ENCODE measurements at places on chromosomes 2 and 18.

DNA sequence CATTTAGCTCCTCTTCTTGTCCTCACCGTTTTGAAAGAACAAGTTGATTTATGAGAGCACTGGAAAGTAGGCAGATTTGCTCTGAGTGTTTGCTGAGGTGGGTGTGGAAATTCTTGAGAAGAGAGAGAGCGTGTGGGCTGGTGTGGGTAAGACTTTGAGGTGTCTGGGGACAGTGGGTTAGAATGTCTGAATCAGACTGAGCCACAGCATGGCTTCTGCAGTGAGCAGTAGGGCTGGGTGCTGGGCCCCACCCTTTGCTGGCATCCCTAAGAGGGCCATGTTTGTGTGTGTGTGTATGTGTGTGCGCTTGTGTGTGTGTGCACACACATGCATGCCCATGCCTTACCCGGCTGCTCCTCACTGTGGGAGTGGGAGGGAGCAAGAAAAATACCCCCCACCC, 63.7 kb downstream of the COPS8 start:
- DNase-seq: no peak

DNA sequence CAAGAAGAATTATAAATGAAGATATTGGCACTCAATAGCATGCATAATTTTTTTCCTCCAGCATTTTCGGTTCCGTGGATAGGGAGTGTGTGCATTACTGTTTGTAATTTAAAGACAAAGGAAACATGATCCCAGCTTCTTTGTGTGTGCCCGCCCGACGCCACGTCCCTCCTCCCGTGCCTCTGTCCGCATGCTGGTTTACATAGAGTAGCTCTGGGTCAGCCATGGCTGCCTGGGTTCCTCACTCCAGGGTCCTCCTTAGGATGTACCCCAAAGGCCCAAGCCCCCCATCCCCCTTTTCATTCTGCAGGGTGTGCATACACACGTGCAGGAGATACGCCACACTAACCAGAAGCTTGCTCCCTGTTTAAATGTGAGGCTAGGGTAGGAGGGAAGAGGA, 214.7 kb downstream of the KLHL29 start:
- no peak for DNase-seq

GRCh38 chr18:48949050-48949605, 1.6 kb downstream of the SMAD7 start:
- no peak for DNase-seq

DNA sequence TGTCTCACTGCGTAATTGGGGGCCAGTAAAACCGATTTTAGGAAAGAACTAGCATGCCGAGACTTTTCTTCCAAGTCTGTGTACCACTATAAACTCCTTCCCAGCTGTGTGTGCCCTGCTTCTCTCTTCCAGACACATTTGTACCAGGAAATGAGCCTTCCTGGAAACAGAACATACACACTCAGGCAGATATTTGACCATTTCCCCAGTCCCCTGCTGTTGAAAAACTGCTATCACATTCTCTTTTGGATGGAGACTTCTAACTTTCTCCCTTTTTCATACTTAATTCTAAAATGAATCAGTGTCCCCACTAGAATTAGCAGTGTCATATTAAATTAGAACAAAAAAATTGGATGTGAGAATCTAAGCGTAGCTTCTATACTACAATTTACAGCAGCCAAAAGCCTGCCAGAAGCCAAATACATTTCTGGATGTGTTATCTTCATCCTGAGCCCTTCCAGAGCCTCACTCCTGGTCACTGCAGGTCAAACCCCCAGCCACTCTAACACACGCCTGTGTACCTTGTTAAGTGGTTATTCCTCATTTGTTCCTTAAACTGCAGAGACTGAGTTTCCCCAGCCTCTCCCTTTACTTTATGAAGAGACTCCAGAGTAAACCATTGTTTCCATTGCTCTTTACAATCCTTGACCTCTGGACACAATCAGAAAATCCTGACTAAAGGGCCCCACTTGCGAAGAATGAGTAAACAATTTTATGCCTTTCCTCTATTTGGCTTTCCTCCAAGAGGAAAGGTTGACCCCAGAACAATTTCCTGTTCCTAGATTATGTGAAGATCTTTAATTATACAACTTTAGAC, 20.4 kb downstream of the DSG4 start:
- DNase-seq: no peak

DNA sequence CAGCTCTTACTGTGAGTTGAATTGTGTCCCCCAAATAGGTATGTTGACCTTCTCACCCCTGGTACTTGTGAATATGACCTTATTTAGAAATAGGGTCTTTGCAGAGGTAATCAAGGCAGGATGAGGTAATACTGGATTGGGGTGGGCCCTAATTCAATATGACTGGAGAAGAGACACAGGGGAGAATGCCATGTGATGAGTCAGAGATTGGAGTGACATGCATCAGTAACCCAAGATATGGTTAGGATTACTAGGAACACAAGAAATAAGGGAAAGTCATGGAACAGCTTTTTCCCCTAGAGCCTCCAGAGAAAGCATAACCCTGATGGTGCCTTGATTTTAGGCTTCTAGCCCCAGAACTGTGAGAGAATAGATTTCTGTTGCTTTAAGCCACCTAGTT, 37.0 kb upstream of the ATP5MC3 start:
- DNase-seq: no peak

GRCh38 chr2:8502316-8502715, 179.5 kb upstream of the ID2 start:
- DNase-seq: no peak

DNA sequence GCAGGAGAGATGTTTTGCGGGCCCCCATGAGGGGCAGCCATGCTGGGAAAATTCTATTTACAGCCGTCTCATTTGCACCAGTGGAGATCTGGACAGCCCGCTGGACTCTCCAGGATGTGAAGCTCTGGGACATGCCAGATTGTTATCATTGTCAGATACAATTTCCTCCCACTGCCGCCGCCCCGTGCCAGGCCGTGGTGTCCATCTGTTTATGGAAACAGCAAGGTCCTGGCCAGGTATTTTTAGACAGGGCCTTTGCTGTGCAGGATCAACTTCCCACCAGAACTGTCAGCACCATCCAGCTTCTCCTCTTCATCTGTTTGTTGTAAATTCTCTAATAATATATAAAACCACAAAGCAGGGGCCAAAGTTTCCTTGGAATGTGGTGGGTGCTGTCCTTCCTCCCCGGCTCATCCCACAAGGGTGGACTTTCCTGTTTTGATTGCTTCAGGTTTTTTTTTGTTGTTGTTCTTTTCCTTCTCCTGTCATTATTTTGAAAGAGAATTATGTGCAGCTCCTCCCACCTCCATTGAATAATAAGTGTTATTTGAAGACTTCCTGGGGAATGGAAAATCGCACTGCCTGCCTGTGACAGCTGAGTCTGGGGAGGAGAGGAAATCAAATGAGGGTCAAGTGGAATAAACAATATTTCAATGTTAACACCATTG, 398.1 kb downstream of the TNS1 start:
- no peak for DNase-seq

DNA sequence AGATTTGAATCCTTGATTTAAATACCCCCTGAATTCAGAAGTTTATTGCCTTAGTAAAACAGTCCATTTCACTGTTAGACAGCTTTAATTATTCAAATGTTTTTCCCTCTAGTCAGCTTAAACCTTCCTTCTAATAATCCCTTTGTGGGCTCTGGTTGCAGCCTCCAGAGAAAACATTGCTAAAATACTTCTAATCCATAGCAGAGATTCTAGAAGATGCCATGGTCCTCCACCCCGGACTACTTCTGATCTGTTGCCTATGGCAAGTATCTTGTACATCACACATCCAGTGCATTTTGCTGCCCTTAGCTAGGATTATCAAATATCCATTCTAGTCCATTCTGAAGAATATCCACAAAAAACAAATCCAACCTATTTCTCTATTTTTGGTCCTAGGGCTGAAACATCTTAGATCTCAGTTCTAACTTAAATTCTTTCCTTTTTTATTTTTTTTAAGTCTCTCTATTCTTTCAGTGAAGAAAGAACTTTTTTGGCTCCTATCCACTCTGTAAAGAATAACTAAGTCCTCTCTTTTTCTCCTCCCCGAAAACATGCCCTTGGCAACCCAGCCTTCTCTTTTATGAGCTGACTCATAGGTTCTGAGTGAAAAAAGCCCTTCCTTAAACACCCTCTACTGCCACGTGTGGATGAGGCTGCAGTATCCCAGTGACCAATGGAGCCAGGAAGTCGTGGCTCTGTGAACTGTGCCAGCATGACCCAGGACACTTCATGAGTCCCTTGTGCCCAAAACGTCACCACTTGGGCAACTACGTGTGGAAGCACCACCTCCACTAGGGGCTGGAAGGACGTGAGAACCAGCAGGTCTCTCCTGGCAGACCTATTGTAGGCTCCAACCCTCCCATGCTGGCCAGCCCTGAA, 349.8 kb downstream of the TNS1 start:
- DNase-seq: no peak

DNA sequence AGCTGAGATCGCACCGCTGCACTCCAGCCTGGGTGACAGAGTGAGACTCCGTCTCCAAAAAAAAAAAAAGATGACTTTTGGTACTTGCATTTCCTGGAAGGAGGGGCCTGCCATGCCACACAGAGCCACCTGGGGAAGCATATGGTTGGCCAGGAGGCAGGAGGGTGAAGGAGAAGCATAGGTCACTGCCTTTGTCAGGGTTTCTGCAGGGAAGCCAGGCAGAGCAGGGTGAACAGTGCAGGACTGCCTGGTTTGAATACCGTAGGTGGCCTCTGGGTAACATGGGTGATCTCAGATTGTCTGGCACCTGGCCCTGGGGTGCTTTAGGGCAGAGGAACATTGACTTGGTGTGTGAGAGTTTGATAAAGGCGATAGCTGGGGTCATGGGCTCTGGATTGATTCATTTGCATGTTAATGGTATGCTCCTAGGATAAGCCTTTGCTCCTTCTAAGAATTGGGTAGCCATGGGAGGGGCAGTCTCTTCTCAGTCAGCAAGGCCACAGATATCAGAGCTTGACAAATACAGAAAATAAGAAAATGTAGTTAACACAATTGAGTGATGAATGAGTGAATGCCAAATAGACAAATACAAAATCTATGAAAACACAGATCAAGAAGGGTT, 124.0 kb upstream of the SEC11C start:
- no peak for DNase-seq

- no peak for DNase-seq
Measured at GRCh38 chr2:16256601-16257321, 316.4 kb downstream of the MYCN start.

GRCh38 chr2:241133436-241133820, 15.8 kb downstream of the PASK start:
- no peak for DNase-seq

DNA sequence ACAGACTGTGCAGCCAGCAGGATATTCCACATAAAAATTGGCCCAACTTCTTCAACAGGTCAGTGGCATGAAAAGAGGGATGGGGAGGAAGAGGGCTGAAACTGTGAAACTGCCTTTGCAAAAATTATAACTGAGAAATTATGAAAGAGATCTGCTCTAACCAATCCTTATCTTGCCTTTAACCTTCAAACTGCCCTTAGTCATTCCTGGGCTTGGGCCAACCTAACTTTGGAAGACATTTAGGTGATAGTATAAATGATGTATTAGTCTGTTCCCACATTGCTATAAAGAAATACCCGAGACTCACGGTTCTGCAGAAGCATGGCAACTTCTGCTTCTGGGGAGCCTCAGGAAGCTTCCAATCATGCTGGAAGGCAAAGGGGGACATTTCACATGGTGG, 74.5 kb downstream of the RPL31 start:
- no peak for DNase-seq

DNA sequence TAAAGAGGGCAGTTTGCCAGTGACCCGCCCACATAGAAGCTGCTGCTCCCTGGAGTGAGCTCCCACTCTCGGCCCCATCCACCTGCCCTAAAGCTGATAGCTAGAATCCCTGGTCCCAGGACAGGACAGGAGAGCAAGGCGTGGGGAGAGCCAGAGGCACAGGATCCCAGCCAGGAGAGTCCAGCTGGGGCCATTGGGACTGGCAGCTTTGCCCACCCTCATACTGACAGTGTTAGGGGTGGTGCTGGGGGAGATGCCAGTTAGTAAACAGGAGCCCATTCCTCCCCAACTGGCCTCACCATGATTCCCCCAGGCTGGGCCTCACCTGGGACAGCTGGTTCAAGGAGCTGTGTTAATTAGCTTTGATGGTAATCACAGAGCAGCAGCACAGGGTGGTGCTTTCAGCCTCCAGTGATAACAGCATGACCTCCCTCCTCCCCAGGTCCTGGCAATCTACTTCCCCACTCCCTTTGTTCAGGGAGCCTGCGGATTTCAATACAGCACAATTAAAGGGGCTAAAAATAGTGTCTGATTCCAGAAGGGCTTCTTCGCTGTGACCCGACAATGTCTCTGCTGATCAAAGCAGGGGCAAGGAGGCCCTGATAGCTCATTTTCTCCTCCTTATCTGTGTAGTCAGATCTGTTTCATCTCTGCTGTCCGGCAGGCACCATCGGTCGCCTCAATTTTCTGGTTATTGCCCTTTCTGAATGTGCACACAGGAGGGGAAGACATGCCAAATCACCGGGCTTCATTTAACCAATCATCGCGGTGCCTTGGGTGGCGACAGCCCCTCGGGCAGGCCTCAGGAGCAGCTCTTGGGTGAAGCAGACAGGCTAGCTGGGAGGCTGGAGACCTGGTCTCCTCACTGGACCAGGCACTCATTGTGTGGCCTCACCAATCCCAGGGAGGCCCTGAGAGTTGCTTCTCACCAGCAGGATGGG, 119.9 kb upstream of the TEX51 start:
- no peak for DNase-seq

DNA sequence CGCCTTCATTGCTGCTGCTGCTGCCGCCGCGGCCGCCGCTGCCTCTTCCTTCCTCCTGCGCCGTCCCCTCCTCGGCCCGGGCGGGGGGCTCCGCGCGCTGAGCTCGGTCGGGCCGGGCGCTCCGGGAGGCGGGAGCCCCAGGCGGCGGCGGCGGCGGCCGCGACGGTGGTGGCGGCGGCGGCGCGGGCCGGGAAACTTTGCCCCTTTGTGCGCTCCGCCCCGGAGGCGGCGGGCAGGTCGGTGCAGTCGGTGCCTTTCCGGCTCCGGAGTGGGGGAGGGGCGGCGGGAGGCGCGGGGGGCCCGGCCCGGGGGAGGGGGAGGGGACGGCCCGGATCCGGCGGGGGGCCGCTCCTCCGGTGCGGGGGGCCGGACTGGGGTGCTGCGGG, 205 bp downstream of the TET3 start:
- DNase-seq: no peak

DNA sequence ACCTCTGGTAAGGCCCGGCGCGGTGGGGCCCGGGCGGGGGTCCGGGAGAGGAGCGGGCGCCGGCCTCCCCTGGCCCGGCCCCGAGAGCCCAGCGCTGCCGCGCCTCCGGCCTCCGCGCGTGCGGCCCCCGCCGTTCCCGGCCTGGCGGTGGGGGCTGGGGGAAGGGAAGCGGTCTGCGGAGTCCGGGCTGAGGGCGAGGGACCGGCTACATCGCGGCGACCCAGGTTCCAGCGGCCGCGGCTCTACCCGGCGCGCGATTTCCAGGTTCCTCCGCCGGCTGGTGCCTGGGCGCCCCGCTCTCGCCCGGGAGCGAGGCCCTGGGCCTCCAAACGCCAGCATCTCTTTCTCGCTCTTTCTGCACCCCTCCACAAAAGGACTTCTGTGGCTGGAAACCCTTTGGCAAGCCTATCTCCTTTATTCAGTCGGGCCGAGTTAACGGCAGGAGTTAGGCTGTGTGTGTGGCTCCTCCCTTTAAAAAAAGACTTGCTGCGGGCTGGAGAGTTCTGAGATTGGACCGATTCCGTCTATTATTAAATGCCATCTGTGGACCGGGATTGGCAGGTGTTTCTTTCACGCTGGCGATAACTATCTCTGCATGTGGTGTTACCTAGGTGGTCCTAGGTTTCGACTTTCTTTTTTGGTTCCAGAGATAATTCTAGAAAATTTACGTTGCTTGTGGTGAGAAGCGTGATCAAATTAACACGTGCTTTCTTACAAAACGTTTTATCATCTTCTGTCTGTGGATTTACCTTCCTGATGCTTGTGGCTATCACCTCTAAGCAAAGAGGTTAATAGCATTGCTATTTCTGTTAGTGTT, 592 bp downstream of the ME2 start:
- DNase-seq: no peak

GRCh38 chr2:15744820-15745219, 153.2 kb downstream of the DDX1 start:
- DNase-seq: no peak

Measured in D721Med (cell line).